ENCODE measurements at places on chromosomes 12 and 14.

GRCh38 chr12:101876322-101876860 lies 989 bp upstream of the DRAM1 start:
- DNase-seq: no peak

DNA sequence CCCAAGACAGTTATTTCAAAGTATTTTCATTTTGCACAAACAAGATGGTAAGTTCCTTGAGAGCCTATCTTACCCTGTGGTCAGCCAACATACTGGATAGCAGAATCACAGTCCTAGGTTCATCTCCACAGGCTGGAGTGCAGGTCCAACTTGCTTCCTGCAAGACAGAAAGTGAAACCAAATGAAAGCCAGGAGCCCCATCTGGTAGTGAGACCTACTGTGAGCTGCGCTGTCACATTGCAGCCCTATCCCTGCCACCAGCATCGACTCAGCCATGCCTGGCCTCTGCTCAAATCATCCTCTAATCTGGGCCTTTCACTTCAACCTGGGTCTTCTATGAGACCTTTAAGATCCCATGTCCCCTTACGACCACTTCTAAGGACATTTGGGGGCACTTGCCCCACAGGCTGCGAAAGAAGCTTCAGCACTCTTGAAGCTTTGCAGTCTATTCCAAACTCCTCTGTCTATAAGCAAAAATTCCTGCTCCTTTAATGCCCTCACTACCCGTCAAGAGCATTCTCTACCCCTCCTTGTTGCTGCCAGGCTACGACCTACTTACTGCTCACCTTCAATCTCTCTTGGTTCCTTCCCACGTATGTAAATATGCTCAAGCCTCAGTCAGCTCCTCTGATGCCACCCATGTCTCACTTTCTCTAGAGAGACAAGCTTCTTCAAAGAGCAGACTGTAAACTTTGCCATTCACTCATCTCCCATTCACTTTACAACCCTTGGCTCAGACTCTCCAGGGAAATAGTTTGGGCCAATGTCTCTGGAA lies 55.9 kb upstream of the TSPAN11 start:
- no peak for DNase-seq

GRCh38 chr12:80189241-80189640 lies 89.9 kb downstream of the OTOGL start:
- no peak for DNase-seq

DNA sequence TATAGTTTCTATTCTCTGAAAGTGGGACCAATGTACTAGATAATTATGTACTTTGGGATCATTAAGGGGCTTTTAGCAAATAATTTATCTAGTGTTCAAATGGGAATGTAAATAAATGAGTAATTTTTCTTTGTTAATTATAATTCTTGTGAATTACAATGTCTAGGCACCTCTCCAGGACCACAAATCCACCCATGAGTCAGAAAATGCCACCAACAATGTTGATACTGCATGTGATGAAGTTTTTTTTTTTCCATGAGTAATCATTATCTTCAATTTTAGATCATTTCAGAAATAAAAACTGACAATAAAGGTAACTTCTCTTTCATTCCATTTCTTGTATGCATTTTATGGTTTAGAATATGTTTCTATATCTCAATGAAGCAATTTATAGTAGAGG lies 470.3 kb downstream of the VRK1 start:
- no peak for DNase-seq

DNA sequence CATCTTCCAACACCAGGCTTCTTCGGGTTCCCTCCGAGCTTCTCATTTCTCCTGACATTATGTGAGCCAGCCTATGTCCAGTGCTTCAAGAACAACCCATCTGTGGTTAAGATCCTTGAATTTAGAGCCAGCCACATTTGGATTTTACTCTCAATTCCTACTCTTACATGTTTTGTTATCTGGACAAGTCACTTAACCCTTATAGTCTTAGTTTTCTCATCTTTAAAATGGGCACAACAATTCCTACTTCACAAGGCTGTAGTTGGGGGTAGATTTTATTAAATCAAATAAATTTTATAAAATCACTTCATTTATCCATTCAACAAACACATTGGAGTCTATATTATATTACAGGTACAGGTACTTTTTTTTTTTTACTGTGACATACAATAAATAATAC lies 105.5 kb upstream of the SLC38A2 start:
- DNase-seq: no peak

- no peak for DNase-seq
Observed at GRCh38 chr14:56708704-56709103, 101.6 kb downstream of the OTX2 start.

DNA sequence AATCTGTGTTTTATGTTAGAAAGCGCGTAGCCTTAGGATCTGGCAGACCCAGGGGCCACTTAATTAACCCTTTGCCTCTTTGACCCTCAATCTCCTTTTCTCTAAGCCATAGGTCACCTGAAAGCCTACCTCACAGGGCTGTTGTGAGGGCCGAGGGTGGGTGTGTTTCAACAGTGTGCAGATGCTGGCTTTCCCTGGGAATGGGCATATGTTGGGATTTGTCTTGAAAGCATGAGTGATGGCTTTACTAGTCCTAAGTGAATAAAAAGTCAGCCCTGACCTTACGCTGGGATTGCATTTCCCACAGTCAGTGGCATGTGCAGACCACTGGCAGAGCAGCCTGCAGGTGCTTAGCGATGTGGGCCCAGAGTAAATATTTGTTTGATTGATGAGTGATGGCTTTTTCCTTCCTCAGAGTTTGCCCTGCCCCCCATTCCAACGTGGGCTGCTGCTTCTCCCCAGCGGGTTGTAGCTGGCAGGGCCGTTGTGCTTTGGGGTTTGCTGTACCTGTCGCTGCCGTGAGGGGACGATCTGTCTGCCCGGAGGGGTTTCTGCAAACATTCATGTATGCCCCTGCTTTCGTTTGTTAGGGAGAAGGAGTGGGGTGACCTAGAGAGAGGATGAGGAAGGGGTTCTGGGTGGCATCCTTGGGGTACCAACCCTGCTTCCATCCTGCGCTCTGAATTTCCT lies 31.5 kb downstream of the MEG3 start:
- DNase-seq: no peak

DNA sequence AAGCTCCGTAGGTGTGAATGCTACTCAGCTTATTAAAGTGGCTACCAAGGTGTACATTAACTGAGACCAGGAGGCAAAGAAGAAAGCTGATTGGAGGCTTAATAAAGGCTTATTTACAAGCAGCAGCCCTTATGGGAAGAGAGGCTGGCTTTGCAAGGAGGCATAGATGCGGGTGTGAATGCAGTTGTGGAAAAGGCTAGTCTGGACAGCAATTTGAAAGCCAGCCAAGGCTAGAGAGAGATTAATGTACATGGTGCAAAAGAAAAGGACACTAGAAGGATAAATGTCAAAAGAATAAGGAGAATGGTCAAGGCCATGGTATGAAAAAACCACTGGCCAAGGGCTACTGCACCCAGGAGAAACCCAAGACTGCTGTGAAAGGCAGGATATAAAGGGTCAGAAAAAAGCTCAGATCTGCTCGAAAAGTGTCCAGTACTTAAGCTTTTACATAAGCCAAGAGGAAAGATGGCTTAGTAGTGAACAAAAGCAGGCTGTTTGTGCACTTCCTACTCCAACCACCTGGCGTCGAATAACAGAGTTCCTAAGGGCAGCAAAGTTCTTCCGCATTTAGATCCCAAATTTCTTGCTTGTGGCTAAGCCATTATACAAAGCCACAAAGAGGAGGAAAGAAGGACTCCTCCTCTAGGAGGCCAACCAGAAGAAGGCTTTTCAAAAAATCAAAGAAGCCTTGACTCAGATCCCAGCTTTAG lies 24.0 kb downstream of the KLRK1 start:
- DNase-seq: no peak

- DNase-seq: no peak
Observed at GRCh38 chr14:39381366-39381765, 50.9 kb downstream of the FBXO33 start.

DNA sequence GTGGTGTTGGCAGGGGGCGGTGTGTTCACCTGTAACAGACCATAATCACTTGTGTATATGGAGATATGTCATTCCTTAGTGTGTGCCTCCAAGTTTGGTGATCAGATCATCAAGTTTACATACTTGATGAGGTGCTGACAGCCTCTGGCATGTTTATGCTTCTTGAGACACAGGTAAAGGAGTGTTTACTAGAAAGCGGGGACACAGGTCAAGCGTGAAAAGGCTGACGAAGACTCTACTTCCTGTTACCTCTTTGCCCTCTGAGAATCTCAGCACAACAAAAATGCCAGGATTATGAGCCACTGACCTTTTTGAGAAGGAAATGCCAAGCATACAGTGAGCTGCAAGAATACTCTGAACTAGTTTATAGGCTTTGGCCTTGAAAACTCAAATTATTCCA lies 29.6 kb downstream of the PRDM4 start:
- no peak for DNase-seq

DNA sequence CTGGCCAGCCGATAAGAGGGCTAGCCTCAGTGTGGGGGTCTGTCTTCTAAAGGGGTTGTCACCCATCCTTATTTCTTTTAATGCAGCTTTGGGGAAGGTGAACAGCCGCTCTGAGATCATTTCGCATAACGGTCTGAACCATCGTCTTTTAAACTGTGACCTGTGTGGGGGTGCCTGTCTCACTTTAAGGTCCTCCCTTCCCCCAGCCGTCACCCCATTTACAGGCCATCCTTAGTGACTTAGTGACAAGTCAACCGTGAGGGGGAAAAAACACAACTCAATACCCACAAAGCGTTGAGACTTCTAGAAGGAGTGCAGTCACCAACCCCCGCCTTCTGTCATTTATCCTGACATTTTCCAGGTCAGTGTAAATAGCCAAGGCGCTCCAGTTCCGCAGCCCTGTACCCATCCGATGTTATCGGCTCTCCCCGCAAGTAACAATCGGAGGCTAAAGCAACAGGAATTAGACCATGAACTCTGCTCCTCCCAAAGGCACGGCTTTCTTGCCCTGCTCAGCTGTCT lies 505 bp upstream of the DENND5B start:
- no peak for DNase-seq

DNA sequence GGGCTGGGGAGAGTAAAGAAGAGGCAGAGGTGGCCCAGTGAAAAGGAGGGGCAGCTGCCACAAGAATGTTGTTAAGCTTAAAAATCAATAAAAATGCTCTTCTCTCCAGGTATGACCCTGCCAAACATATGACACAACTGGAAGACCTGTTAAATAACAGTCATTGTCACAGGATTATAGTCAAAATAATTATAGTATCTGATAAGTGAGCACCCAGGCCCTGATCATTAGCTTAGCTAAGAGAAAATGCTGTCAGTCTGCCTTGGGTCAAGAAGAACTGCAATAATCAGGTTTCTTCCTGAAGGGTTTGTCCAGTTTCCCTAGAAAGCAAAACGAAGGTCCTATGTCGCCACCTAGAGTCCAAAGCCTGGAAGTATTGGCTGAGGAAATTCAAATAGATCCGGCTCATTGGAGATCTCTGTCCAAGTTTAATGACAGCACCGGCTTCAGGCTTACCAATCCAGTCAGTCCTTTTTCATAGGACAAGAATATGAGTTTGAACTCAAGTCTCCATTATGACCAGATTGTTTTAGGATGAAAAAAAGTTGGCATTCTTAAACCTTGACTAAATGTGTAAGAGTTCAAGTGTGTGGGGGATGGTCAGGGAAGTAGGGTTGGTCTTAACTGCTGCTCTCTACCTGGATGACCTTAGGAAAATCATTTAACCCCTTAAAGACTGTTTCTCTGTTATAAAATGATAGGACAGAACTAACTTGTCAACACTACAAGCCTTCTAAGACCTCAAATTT lies 22.5 kb upstream of the NKX2-8 start:
- no peak for DNase-seq

- no peak for DNase-seq
Observed at GRCh38 chr14:105931808-105932483, 405.6 kb downstream of the TMEM121 start.

GRCh38 chr12:47747126-47747525 lies 11.6 kb downstream of the RAPGEF3 start:
- no peak for DNase-seq

- no peak for DNase-seq
Observed at GRCh38 chr14:61191733-61192132, 89.4 kb downstream of the TMEM30B start.

DNA sequence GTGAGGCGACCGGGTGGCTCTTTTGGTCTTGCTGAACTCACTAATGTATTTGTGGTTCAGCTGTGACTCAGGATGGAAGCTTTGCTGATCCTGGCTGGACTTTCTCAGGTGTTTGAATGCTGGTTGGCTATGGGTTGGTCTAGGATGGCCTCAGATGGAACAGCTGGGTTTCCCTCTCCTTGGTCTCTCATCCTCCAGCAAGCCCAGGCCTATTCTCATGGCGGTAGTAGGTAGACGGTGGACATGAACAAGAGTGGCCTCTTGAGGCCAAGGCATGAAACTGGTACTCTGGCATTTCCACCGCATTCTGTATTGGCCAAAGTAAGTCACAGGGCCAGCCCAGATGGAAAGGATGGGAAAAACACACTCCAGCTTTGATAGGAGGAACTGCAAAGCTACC lies 11.8 kb upstream of the POLR3B start:
- no peak for DNase-seq

GRCh38 chr12:13148485-13148847 lies 45.0 kb upstream of the GSG1 start:
- DNase-seq: no peak

GRCh38 chr14:63240221-63240620 lies 36.0 kb downstream of the RHOJ start:
- no peak for DNase-seq

GRCh38 chr14:61636779-61637178 lies 58.5 kb upstream of the HIF1A start:
- DNase-seq: no peak

- DNase-seq: no peak
Observed at GRCh38 chr12:42593874-42594273, 4.3 kb upstream of the PRICKLE1 start.

GRCh38 chr12:113940357-113941207 lies 25.5 kb downstream of the RBM19 start:
- no peak for DNase-seq

DNA sequence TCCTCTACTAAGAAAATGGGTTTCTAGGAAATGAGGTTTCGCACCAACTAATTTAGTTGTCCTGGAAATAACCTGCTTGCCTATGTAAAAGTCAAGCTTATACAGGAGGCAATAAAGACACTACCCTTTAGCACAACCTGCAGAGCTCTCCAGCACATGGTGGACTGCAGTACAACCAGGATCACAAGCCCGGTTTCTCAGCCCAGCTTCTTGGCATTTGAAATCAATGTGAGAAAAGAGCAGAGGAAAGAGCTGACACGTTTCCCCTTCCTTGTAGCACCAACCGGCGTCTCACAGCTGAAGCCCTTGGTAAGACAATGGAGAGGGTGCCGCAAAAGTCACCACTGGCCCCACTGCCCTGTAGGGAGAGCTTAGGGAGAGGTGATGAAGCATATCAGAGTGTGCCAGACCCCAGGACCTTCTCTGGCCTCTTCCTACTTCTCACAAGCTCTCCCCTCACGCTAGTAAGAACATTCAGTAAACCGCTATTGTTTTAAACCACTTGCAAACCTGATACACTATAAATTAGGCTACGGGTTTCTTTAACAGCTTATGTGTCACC lies 8.6 kb downstream of the SPTLC2 start:
- DNase-seq: no peak

GRCh38 chr12:123126294-123127181 lies 24.4 kb downstream of the PITPNM2 start:
- DNase-seq: no peak

- DNase-seq: no peak
Observed at GRCh38 chr12:108849660-108850059, 7.7 kb downstream of the SSH1 start.

- DNase-seq: peak; percentile 34
Observed at GRCh38 chr12:104456950-104457745, 400 bp downstream of the CHST11 start.
